ENCODE measurements at places on chromosomes 12 and 14.

GRCh38 chr14:55724736-55725135 is 144.7 kb downstream of the KTN1 start:
- no peak for DNase-seq

GRCh38 chr12:99122959-99123358 is 477.9 kb downstream of the APAF1 start:
- no peak for DNase-seq

GRCh38 chr14:24367514-24368211 is at the start of gene NFATC4:
TSS of gene NFATC4 (plus strand) at chr14:24368184. CDS start at chr14:24368341, 157 bp downstream.
- no peak for DNase-seq

- no peak for DNase-seq
Measured at GRCh38 chr12:131592972-131593371, 117.9 kb upstream of the SFSWAP start.

GRCh38 chr12:88433997-88434703 is 146.1 kb downstream of the KITLG start:
- peak; percentile 75 for DNase-seq

DNA sequence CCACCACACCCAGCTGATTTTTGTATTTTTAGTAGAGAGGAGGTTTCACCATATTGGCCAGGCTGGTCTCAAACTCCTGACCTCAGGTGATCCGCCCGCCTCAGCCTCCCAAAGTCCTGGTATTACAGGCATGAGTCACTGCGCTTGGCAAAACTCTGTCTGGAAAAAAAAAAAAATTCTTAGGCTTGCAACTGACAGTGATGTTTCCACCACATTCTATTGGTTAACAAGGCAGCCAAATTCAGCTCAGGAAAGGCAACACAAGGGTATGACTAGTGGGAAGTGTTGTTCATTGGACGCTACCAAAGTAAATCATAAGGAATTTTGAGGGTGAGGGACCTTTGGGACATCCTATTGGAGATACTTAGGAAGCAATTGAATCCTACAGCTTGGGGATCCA is 2.9 kb upstream of the SBNO1 start:
- no peak for DNase-seq

- DNase-seq, result no peak
Measured at GRCh38 chr14:92520102-92521057, 6.8 kb downstream of the RIN3 start.

GRCh38 chr12:28574746-28575592 is 384.7 kb downstream of the CCDC91 start:
- DNase-seq, result no peak

DNA sequence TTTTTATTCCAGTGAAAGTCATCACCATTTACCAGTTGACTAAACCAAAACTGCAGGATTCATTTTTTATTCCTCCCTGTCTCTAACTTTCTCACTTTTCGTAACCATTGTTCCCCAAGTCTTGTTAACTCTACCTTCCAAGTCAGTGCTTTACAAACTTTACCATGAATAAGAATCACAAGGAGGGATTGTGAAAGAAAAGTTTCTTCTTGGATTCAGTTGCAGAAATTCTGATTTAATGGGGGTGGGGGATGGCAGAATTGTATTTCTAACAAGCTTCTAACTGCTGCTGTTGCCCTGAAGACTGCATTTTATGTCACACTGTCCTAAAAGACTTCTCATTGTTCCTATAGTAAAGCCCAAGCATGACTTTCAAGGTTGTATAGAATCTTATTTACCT is 5.0 kb upstream of the RAB21 start:
- DNase-seq, result no peak

DNA sequence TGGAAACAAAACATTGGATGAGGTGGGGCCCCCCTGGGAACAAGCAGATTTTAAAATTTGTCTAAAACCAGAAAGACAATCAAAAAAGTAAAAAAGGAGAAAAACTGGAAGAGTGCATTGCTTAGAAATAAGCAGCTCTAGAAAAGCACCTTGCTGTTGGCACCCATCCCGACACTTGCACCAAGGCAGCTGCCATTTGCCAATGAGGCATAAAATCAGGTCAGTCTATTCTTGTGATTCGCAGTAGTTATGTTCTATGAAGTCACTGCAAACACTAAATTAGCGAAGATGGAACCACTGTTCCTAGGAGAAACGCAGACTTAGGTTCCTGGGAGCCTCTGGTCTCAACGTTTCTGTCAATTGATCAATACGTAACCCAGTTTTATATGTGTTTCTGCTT is 16.2 kb downstream of the VPS33A start:
- DNase-seq, result no peak

GRCh38 chr14:79118291-79118690 is 948.1 kb downstream of the NRXN3 start:
- no peak for DNase-seq

GRCh38 chr12:1989111-1989510 is 15.1 kb downstream of the DCP1B start:
- DNase-seq, result no peak

- no peak for DNase-seq
Measured at GRCh38 chr12:75881920-75882319, 149.7 kb downstream of the PHLDA1 start.

DNA sequence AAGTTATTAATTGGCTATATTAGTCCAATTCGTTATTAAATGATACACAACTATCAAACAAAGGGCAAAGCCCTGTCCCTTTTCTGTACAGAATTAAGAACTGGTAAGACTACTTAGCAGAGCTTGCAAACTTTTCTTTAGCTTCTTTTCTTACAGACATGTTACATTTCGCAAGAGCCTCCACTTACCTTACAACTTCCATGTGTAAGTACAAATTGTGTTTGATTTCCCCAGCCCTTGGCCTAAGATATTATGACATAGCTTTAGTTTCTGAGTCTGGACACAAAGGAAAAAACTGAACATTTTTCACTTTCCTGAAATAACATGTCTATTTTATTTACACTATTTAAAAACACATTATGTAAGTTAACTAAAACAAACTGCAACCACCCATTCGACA is 1.7 kb downstream of the ATF7 start:
- no peak for DNase-seq

DNA sequence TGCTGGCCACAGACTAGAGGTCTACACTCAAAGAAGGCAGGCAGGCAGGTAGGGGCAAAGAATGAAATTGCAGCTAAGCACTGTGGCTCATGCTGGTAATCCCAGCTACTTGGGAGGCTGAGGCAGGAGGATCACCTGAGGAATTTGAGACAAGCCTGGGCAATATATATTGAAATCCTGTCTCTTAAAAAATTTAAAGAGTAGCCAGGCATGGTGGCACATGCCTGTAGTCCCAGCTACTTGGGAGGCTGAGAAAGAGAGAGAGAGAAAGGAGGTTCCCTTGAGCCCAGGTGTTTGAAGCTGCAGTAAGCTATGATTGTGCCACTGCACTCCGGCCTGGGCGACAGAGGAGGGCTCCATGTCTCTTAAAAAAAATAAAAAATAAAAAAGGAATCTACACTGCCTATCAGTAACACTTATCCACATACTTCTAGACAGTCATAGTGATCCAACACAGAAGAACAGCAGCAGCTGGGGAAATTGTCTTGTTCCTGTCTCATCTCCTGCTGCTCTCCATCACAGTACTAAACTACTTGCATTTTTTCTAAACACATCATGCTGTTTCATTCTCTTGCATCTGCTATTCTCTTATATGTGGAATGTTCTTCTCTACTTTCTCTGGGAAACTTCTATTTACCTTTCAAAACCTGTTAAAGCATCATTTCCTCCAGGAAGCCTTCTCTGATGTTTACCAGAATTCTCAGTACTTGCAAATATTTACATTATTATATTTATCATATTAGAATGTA is 57.2 kb downstream of the ATF7 start:
- DNase-seq, result no peak

GRCh38 chr12:107474639-107475539 is 210.7 kb upstream of the PWP1 start:
- DNase-seq, result no peak

DNA sequence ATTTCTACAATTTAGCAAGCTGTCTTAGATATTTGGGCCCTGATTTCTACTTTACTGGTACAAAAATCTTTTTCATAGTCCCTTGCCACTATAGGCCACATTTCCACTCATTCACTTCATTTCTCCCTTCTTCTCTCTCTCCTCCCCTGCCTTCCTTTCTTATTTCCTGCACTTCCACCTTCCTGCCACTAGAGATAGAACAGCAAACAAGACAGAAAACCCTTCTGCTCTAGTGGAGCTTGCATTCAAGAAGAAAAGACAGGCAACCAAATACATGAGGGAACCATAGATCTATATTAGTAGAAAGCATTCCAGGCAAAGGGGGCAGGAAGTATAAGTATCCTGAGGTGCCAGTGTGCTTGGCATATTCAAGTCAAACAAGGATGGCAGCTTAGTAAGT is 623.5 kb downstream of the FLRT2 start:
- DNase-seq, result no peak

DNA sequence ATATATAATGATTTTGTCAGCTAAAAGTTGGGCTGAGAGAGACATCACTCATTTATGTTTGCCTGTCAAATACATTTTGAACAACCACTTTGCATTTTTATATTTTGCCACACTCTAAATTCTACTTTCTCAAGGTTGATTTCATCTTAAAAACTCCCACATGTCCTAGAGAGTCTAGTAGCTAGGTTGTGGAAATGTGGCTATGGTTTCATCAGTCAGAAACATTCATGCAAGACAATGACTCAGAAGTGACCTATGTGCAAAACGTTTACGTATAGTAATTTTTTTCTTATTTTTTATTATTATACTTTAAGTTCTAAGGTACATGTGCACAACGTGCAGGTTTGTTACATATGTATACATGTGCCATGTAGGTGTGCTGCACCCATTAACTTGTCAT is 27.4 kb upstream of the PRKD1 start:
- DNase-seq, result no peak

- DNase-seq, result no peak
Measured at GRCh38 chr14:41280745-41281144, 325.9 kb upstream of the LRFN5 start.

DNA sequence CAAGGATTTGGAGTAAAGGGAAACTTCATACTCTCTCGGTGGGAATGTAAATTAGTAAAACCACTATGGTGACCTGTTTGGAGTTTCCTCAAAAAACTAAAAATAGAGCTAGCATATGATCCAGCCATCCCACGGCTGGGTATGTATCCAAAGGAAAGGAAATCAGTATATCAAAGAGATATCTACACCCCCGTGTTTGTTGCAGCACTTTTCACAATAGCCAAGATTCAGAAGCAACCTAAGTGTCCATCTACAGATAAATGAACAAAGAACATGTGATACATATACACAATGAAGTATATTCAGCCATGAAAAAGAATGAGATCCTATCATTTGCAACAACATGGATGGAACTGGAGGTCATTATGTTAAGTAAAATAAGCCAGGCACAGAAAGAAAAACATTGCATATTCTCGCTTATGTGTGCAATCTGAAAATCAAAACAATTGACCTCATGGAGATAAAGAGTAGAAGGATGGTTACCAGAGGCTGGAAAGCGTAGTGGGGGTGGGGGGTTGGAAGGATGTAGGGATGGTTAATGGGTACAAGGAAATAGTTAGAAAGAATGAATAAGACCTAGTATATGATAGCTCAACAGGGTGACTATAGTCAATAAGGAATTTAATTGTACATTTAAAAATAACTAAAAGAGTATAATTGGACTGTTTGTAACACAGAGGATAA is 468.0 kb downstream of the BCAT1 start:
- DNase-seq, result no peak

DNA sequence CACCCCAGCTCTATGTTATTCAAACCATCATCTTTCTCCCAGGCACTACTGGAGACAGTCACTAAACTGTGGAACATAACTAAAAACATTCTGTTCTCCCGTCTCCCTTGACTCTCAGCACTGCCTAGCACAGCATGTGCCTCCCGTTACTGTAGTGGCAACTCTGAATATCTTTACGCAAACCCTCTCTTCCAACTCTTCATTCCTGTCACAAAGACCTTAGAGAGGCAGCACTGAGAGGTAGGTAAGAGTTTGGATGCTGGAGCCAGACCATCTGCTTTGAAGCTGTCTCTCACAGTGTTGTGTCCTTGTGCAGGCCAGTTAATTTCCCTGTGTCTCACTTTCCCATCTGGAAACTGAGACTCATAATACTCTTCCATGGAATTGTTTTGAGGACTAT is 108.1 kb downstream of the DIP2B start:
- no peak for DNase-seq

GRCh38 chr14:80215756-80216581 is 4.7 kb upstream of the DIO2 start:
- no peak for DNase-seq

- DNase-seq, result no peak
Measured at GRCh38 chr12:87922736-87923135, 106.5 kb downstream of the C12orf50 start.

DNA sequence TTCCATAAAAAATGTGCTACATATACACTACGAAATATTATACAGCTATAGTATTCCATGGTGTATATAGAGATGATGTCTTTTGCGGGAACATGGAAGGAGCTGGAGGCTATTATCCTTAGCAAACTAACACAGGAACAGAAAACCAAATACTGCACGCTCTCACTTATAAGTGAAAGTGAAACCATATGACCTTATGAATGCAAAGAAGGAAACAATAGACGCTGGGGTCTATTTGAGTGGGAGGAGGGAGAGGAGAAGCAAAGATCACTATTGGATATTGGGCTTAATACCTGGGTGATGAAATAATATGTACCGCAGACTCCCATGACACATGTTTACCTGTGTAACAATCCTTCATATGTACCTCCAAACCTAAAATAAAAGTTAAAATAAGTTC is 142.8 kb downstream of the LRFN5 start:
- no peak for DNase-seq

DNA sequence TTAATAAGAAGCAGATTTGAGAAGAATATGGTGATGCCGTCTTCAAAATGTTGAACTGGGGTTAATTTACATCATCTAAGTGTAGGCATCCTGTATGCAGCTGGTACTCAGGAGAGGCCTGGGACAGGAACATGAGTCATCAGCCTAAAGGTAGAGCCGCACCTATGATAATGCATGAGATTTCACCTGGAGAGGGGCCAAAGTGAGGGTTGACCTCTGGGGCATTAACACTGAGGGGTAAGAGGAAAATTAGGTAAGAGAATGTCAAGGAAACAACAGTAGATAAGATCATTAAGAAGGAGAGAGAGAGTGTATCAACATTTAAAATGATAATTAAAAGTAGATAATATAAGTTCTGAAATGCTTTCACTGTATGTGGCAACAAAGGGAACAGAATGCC is 20.2 kb upstream of the SSTR1 start:
- DNase-seq, result no peak

GRCh38 chr12:82950356-82950755 is 263.6 kb downstream of the TMTC2 start:
- DNase-seq, result no peak

DNA sequence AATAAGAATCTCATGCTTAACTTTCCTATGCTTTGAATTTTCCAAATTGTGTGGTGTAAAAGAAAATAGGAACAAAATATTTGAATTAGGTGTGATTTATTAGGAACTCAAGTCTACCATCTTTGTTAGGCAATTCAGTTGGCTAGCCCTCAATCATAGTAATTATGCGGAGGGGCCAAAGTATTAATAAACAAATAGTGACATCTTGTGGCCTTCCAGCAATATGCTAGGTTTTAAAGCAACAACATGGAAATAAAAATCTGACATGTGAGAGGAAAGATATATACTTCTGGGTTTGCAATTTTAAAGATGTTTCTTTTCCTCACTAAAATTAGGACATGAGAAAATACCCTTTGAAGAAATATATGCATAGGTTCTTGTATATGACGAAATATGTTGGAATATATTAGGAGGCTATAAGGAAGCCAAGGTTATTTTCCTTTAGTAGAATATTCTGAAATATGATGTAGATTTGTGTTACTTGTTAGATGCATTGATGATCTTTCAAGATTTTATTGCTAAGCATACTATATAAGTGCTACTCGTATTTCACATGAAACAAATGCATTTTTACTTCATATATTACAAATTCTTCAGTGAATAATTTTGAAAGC is 200.4 kb downstream of the PTPRO start:
- no peak for DNase-seq

All from bone marrow (tissue), 2 donors.